Ureter (tissue), 1 donor: ENCODE measurements at places on chromosomes 3 and 15. TPM values are rescaled to one million over a fixed set of nuclear protein-coding genes. Genes with fewer than 3 reads are reported as not detected.

GRCh38 chr15:52464478-52464877, 64.2 kb downstream of the MYO5A start:
- DNase-seq: no peak

- DNase-seq: no peak
These were observed 39.6 kb downstream of the HGD start for GRCh38 chr3:120642368-120642948.

DNA sequence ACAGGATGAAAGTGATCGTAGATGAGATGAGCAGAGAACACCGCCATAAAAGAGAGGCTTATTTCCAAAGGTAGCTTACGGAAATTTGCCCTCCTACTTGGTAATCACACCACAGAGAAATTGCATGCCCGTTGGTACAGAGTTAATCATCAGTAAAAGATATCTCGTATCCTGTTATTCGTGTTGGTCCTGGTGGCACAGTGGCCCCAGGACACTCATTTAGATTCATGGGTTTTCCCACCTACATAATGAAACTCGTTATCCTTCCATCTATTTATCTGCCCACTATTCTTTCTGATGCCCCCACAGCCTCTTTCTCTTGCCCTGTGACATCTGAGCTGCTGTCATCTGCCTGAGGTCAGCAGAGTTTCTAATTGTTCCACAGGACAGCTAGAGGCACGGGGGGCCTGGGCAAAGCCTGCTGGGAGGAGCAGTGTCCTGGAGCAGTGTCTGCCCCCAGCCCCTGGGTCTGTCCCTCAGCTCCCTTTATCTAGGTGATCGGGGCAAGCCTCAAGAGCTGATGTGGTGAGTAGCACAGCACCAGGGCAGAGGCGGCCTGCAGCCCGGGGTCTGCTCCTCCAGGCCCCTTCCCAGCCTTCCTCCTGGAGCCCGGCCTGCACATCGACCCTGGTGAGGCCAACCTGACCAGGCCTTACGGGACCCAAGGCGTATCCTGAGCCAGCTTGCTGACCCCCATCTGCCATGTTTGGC, 42.2 kb downstream of the PXYLP1 start:
- no peak for DNase-seq

DNA sequence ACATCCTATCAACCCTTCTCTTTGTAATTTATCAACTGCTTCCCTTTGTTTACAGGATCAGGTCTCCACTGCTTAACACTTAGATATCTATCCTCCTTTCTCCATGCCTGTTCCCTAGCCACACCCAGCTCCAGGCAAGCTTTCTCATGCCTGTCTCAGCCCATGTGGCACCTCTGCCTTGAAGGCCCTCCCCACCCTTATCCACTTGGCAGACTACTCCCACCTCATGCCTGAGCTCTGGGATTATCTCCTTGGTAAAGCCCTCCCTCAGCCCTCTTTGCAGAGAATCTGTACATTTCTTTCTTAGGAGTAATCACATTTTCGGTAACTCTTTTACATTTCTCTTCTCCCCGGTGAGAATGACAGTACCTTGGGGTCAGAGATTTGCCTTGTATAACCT, 96.0 kb downstream of the ATP1B3 start:
- no peak for DNase-seq

DNA sequence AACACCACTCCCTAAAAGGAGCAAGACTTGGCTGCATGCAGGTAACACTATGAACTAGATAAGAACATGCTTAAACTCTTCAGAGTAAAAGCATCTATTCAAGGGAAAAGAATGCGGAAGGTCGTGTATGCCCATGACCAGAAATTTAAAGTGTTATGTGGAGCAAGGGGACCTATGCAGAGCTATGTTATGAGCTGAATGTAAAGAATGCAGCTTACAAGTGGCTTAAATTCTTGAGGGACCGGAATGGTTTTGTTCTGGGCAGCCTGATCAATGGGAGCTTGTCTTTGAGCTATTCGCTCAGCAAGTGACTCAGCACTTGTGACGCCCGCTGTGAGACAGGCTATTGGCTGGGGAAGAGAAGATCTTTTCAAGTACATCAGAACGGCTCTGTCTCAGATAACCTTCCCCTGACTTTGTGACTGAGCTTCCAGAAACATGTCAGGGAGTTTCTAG, 367.5 kb upstream of the THBS1 start:
- peak; percentile 50 for DNase-seq

DNA sequence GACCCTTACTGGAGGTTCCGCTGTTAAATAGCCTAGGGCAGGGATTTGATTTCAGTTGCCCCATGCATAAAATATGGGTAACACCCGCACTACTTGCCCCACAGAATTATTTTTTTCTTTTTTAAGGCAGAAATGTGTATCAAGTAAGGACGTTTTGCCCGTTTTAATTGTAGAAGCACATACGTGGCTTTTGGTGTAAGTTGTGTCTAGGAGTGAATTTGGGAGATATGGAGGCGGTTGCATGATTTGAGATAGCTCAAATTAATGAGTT, 636 bp upstream of the LRRC58 start:
- DNase-seq: no peak

The GPR149 gene
- total RNA-seq: not detected

The GABRG3 gene
- total RNA-seq: 1.6 TPM

The PCLAF gene
- total RNA-seq: 1.8 TPM

The GOLGA6L4 gene
- 9.1 TPM for total RNA-seq
